Activated CD8-positive, alpha-beta memory T cell treated with anti-CD3 and anti-CD28 coated beads, Interleukin-2, amount 50 U/mL, for 4 hours (primary cell): ENCODE measurements at places on chromosomes 16 and 17.
A peak's percentile ranks its signal among the peaks of the same experiment; 100 is the strongest.

GRCh38 chr16:4351880-4352279 is 759 bp upstream of the PAM16 start:
- no peak for DNase-seq

DNA sequence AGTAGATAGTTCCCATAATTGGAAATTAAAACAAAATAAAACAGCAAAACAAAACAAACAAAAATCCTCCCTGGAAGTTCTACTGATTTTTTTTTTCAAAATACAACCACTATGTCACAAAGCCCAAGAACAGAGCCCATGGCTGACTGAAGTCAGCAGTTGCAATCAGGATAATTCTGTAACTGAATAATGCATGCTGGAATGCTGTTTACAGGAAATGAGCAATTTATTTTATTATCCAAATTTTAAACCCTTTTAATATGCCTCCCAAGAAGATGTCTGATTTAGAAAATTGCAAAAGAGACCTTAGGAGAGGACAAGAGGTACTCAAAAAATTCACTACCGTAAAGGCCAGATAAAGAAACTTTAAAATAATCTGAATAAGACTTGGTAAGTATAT is 578.2 kb downstream of the TOX3 start:
- no peak for DNase-seq

- DNase-seq, result no peak
Observed at GRCh38 chr16:23694644-23695373, 16.1 kb downstream of the PLK1 start.

DNA sequence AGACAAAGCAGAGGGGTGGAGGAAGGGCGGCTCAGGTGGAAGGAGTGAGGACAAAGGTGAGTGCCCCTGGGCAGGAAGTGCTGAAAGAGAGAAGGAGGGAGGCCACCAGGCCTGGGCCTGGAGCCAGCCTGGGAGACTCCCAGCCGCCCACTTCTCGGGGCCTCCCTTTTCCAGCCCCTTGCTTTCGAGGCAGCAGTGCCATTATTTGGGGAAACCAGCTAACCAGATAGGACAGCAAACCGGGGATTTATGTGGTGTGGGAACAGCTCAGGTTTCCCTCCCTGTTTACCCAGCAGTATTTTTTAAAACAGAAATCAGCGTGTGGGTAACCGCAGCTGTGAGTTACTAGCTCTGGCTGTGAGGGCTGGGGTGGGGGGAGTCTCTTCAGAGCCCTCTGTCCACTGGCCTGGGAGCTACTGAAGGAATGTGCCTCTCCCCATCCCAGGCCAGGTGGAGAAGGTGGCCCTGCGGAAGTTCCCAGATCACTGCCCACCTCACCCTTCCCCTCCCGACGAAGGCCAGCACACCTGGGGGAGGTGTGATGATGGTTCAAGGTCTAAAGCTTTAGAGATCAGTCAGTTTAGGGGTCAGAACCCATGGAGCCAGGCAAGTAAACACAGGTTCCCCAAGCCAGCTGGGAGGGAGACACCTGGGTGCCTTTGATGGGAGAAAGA is 8.4 kb upstream of the MEOX1 start:
- DNase-seq, result no peak

DNA sequence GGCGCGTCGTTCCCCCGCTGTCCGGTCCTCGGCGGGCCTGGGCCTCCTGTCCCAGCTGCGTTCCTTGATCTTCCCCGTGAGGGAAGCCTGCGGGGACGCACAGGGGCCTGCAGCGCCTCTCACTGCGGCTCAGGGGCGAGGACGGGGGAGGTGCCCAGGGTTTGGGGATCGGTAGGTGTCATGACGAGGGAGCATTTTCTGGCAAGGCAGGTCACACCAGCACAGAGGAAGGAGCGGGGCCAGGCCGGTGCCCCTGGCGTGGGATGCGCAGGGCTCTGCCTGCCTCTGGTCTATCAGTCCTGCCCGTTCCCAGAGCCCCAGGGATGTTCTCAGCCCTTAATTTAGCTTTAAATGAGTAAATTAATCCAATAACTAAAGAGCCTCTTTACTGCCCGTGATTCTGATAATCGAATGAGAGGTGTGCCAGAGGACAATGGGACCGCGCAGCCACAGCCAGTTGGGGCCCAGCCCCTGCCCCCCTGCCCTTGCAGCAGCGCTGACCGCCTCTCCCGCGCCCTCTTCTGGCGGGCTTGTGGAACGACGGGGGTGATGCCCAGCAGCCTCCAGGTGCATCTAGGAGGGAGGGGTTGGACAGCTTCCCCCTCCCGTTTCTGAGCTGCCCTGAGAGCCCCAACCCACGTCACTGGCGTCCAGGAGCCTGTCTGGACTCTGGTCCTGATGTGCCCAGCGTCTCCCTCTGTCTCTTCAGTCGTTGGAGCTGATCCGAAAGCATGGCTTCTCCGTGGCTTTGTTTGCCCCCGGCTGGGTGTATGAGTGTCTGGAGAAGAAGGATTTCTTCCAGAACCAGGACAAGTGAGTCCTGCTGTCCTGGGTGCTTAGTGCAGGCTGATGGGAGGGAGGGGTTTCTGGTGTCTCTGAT is 7.9 kb downstream of the ENGASE start:
- peak; percentile 38 for DNase-seq

- DNase-seq, result no peak
Observed at GRCh38 chr17:40022961-40023541, 7.8 kb downstream of the CSF3 start.

GRCh38 chr16:22634954-22635353 is 124.3 kb downstream of the NPIPB5 start:
- no peak for DNase-seq

DNA sequence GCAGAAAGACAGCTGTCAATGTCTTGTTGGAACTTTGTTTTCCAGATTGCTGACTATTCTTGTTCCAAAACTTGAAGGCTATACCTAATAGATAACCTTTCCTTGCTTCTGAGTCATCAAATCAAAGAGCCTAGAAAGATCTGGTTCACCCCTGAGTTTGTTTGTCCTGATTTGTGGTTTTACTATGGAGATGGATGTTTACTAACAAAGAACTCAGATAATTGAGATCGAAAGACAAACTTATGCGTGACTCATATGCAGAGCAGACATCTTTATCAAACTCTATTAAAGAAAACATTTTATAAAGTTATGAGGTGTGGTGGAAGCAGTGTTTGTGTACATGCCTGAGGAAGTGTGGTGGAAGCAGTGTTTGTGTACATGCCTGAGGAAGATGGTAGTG is 311.1 kb upstream of the TBX2 start:
- DNase-seq, result no peak

GRCh38 chr16:932831-933330 is 37.9 kb downstream of the LMF1 start:
- no peak for DNase-seq

GRCh38 chr16:27685807-27686206 is 135.9 kb downstream of the KATNIP start:
- no peak for DNase-seq

DNA sequence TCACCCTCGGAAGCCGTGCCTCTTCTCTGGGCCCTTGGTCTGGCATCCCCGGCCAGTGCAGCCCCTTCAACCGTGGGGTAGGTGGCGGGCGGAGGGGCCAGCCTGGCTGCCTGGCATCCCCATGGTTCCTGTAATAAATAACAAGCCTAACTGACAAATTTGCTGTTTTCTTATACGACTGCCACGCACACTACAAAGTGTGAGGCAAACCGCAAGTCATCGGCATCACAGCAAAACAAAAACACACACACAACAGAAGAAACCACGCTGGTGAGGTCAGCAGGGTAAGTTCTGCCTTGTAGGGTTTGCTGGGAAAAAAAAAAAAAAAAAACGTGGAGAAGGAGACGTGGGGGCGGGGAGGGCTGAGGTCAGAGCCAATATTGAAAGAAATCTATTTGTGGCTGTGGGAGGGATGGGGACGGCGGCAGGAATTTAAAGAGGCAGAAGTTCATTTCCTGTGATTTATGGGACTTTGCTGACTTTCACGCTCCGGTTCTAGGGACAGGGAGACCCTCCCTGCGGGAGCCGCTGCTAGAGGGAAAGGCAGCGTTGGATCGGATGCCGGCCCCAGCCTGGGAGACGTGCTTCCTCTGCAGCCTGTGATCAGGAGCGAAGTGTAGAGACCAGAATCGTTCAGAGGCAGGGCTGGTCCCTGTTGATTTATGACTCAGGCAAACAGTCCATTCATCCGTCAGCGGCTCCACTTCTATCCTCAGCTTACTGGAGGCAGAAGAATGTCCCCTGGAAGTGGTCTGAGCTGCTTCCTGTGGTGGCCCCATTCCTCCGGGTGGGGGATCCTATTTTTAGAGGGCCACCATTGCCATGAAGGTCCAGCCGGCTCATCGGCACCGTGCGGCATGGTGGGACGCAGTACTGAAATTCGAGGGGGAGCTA is 162.8 kb downstream of the FOXL1 start:
- no peak for DNase-seq

GRCh38 chr16:27642756-27643155 is 92.8 kb downstream of the KATNIP start:
- no peak for DNase-seq
